ENCODE measurements at places on chromosomes 6 and 20.
A peak's percentile ranks its signal among the peaks of the same experiment; 100 is the strongest.

- no peak for DNase-seq
These were observed 649.7 kb upstream of the GJE1 start for GRCh38 chr6:141482796-141483597.

DNA sequence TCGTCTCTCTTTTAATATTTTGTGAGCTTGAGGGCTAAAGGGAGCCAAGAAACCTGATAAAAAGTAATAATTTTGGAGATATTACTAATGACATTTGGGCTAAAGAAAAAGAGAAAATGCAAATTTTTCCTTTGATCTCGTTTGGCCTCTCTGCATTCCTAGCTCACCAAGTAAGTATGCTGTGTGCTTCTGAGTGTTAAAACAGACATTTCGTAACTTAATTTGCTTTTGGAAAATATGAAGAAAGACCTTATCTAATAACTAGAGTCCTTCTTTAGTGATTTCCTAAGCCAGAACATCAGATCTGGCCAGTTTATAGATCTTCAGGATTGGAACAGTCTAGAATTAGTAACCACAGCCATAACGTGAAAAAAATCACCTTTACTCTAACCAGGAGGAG is 872.9 kb upstream of the SLC35B3 start:
- DNase-seq, result no peak

- no peak for DNase-seq
These were observed 106.6 kb upstream of the SNX9 start for GRCh38 chr6:157716251-157716995.

- DNase-seq, result no peak
These were observed 25.7 kb downstream of the MYCT1 start for GRCh38 chr6:152723398-152723797.

GRCh38 chr6:34143884-34144580 is 1.9 kb downstream of the GRM4 start:
- peak; percentile 94 for DNase-seq

DNA sequence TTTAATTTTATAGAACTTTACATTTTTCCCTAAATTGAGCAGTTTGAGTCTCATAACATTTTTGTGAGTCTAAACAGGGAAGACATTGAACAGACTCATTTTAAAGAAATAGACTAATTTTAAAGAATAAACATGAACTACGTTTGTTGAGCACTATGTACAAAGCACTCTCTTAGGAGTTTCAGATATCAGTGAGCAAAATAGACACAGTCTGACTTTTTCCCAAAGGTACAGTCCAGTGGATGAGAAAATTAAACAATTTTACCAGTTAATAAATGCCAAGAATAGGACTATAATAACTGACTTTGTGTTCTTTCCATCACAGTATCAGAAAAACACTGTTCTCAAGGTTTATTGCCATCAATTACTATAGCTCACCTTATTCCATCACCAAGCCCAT is 18.1 kb downstream of the OPRM1 start:
- DNase-seq, result no peak

- no peak for DNase-seq
These were observed 44.5 kb downstream of the ARID1B start for GRCh38 chr6:156821707-156822106.

GRCh38 chr20:62772103-62772611 is 24.1 kb upstream of the MRGBP start:
- DNase-seq, result no peak

GRCh38 chr6:78995946-78996345 is 82.1 kb downstream of the PHIP start:
- no peak for DNase-seq

DNA sequence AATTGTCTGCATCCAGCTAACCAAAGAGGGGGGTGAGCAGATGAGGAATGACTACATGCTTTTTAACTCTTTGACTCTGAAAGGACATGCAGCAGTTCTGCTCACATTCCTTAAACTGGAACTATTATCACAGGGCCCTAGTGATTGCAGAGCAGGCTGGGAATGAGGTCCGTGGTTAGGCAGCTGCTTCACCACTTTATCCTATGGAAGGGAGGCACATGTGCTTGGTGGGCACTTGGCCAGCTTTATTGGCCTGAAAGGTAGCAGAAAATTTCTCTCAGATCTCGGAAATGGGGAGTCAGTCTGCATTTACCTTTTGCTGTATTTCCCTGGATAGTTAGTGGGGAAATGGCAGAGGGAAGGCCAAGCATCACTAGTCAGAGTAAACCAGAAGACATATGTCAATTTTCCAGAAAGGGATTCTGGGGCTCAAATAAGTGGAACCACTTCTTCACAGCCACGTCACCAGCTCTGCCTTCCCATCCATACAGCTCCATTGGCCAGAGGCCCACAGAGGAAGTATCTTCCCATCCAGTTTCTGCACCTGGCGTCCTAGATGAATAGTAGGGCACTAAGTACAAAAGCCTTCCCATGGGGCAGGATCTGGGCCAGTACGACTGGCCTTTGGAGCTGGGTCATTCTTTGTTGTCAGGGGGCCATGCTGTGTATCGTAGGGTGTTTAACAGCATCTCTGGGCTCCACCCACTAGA is 444.8 kb downstream of the PTPRT start:
- no peak for DNase-seq

DNA sequence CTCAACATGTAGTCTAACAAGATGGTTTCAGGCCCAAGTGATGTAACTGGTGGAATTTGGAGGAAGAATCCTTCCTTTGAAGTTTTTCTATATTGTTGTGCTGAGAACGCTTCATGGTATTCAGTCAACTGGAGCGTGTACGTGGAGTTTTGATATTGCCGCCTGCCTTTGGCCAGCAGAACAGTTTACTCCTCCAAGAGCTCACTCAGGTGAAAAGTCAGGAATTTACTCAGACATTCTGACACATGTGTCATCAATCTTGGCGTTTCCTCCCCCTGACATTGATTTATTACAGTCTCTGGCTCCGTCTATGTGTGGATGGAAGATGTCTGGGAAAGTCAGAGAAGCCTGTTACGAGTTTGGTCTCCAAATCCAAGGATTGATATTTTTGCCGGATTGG is 19.0 kb upstream of the TGM2 start:
- no peak for DNase-seq

- DNase-seq, result no peak
These were observed 46.0 kb downstream of the PLCG1 start for GRCh38 chr20:41183391-41183790.

DNA sequence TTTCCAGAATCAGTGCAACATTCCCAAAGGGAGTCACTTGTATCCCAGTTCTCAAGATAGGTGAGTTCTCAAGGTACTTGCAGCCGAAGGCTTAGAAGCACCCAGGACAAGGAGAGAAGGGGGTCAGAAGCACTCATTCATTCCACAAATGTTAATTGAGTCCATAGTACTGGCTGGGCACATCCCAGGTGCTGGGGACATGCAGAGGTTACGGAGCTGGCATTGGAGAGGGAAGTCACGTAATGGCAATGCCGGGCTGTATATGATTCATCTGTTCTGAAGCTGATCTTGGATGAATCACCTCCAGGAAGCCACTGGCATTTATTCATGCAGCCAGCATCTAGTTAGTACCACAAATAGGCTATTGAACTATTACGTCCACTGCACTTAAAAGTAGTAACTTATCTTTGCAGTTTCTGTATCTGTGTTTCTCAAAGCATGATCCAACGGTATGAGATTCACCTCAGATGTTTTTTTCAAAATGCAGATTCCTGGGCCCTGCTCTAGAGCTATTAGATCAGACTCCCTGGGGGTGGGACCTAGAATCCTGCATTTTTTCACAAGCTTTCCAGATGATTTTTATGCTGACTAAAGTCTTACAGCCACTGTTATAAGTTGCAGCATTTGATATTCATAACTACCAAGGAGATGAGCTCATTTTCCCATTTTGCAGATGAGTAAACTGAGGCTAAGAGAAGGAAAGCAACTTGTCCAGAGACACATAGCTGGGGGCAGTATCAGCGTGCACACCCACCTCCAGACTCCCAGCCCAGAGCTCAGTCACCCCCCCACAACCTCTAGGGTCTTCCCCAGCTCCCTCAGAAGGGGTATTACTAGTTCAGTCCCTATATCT is 44.1 kb upstream of the ID1 start:
- no peak for DNase-seq

GRCh38 chr20:13305284-13305683 is 84.2 kb downstream of the ISM1 start:
- no peak for DNase-seq

DNA sequence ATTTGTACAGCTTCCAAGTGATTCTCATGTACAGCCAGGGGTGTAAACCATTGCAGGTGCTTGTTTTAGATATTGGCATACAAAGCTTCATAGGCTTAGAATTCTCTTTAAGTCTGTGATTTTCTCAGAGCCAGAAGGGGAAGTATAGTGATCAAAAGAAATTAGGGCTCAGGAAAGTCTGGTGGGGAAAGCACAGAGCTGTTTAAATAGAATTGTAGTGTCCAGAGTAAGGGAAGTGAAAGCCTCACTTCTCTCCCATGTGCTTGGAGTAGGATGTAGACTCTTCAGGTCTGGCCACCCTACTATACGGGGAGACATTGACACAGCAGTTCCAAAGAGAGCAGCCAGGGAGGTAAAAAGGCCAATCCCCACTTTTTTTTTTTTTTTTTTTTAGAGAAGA is 10.4 kb downstream of the GCNT2 start:
- no peak for DNase-seq

DNA sequence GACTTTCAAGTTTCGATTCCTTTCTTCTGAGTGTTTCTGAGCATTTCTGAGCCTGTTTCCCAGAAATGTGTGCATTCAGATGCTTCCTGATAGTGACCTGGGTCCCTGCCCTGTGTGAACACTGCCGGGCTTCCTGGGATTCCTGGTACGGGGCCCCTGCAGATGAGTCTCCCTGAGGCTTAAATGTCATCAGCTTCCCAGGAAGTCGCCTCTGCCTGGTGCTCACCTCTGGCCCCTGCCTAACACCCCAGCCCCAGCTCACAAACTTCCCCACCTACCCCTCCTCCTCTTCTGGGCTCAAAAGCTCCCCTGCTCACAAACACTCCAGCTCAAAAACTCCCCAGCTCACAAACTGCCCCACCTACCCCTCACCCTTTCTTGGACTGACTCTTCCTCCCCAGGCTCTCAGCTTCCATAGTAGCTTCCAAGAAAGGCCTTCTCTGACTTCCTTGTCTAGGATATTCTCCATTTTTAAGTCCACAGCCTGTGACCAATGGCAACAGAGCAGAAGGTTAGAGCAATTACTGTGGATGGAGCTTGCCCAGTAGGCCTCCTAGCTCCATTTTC is 42.0 kb downstream of the TGM2 start:
- DNase-seq, result peak; percentile 76

- no peak for DNase-seq
These were observed 15.7 kb downstream of the FOXQ1 start for GRCh38 chr6:1327630-1328029.

- no peak for DNase-seq
These were observed 54.3 kb upstream of the STX16 start for GRCh38 chr20:58596750-58597248.
